ENCODE measurements at places on chromosomes 6 and 20.
A peak's percentile ranks its signal among the peaks of the same experiment; 100 is the strongest.

DNA sequence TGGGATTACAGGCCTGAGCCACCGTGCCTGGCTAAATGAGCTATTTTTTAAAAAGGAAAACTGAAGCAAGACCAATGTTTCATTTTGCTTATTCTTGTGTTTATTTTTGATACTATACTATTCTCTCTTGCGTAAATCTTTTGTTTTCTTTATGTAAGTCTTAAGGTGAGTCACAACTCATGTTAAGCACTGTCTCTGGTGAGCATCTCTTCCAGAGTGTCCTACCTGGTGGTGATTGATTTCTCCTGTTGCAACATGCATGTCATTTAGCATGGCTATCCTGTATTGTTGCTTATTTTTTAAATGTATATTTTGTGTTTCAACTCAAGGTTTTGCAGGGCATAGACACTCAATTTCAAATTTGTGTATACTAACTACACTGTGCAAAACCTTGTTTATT, 336.0 kb downstream of the RFPL4B start:
- no peaks in the 10 kb centered on the region for H3K36me3 ChIP-seq
- no peaks in the 10 kb centered on the region for H3K4me1 ChIP-seq
- no peaks in the 10 kb centered on the region for H3K27me3 ChIP-seq
- DNase-seq, result no peak
- H3K4me3 ChIP-seq, result no peak overlapping the region
- no peak overlapping the region for H3K27ac ChIP-seq

GRCh38 chr20:45433316-45433715, 17.4 kb downstream of the PIGT start:
- no peak for DNase-seq
- peaks cover 4% of the 10 kb centered on the region for H3K36me3 ChIP-seq
- peaks cover 15% of the 10 kb centered on the region for H3K4me1 ChIP-seq

- no peaks in the 10 kb centered on the region for H3K36me3 ChIP-seq
- peaks cover 5% of the 10 kb centered on the region for H3K4me1 ChIP-seq
- H3K27me3 ChIP-seq, result no peaks in the 10 kb centered on the region
Observed at GRCh38 chr6:130183271-130184222, 39.2 kb downstream of the SAMD3 start.

GRCh38 chr6:3135668-3136291, 17.3 kb downstream of the BPHL start:
- peaks cover 10% of the 10 kb centered on the region for H3K4me1 ChIP-seq
- H3K27me3 ChIP-seq, result no peaks in the 10 kb centered on the region
- H3K27ac ChIP-seq, result no peak overlapping the region
- peaks cover 38% of the 10 kb centered on the region for H3K36me3 ChIP-seq
- DNase-seq, result no peak

DNA sequence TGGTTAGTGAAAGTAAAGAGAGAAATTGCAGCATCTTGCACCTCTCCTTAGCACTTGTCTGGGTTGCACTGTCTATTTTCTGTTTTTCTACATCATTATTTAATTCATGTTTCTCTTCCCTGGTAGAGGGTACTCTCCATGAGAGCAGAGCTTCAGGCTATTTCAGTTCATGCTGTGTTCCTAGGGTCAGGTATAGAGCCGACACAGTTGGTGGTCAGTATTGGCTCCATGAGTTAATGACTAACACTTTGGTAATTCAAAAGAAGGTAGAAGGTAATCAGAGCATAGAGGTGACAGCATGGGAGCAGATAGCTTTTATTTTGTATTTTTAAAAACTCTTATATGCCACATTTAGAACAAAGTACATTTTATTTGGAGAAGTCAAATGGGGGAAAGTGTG, 42.7 kb downstream of the RIMS1 start:
- no peak overlapping the region for H3K4me3 ChIP-seq
- H3K27me3 ChIP-seq, result no peaks in the 10 kb centered on the region
- no peaks in the 10 kb centered on the region for H3K36me3 ChIP-seq
- DNase-seq, result no peak

DNA sequence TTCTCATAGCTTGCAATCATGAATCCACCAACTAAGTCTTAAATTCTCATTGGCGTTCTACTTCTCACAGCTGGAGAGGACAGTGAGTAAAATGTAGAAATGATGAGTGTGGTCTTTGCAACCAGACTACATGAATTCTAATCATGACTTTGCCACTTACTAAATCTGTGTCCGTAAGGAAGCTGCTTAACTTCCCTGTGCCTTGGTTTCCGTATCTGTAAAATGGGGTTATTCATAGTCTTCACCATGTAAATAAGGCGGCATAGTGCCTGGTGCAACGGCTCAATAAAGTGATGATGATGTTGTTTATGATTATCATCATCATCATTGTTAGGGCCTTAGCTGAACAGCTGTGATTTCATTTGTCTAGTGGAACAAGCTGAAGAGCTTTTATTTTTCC, 12.6 kb downstream of the CFAP206 start:
- H3K36me3 ChIP-seq, result no peaks in the 10 kb centered on the region
- H3K27ac ChIP-seq, result no peak overlapping the region
- H3K27me3 ChIP-seq, result no peaks in the 10 kb centered on the region
- H3K4me3 ChIP-seq, result no peak overlapping the region

- H3K4me3 ChIP-seq, result peak overlapping the region; percentile 79
- H3K4me1 ChIP-seq, result peaks cover 8% of the 10 kb centered on the region
- H3K27me3 ChIP-seq, result no peaks in the 10 kb centered on the region
- peaks cover 4% of the 10 kb centered on the region for H3K36me3 ChIP-seq
Observed at GRCh38 chr6:72689107-72689954, 67.5 kb downstream of the KCNQ5 start.

- peak overlapping the region; percentile 30 for H3K4me3 ChIP-seq
- no peak for DNase-seq
- peak overlapping the region; percentile 45 for H3K27ac ChIP-seq
- no peaks in the 10 kb centered on the region for H3K27me3 ChIP-seq
- no peaks in the 10 kb centered on the region for H3K36me3 ChIP-seq
Observed at GRCh38 chr20:37365760-37366638, 20.1 kb downstream of the SRC start.

- H3K4me3 ChIP-seq, result no peak overlapping the region
- H3K36me3 ChIP-seq, result no peaks in the 10 kb centered on the region
- H3K27ac ChIP-seq, result no peak overlapping the region
Observed at GRCh38 chr20:17443131-17443858, 87.9 kb downstream of the BFSP1 start.

GRCh38 chr20:19706463-19706862, 51.6 kb upstream of the RIN2 start:
- H3K27ac ChIP-seq, result no peak overlapping the region
- no peak overlapping the region for H3K4me3 ChIP-seq
- peak; percentile 54 for DNase-seq
- no peaks in the 10 kb centered on the region for H3K27me3 ChIP-seq
- H3K4me1 ChIP-seq, result peaks cover 20% of the 10 kb centered on the region

- H3K4me3 ChIP-seq, result no peak overlapping the region
- no peaks in the 10 kb centered on the region for H3K4me1 ChIP-seq
- DNase-seq, result no peak
- H3K27ac ChIP-seq, result no peak overlapping the region
Observed at GRCh38 chr20:8215361-8215781, 83.3 kb downstream of the PLCB1 start.

DNA sequence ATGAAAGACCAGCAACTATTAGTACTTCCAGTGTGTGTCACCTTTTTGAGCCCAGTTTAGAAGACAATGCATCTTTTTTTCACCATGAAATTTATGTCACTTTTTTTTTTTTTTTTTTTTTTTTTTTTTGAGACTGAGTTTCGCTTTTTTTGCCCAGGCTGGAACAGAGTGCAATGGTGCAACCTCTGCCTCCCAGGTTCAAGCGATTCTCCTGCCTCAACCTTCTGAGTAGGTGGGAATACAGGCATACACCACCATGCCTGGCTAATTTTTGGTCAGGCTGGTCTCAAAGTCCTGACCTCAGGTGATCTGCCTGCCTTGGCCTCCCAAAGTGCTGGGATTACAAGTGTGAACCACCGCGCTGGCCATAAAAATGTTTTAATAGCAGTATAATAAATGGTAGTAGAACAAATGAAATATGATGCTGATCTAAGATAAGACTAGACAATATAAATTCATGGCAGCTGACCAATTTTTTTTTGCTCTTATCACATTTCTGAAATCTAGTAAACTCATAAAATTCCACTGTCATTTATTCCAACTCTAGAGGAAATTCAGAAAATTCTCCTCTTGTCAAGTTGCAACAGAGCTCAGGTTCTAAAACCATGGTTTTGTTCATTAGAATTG, 21.3 kb downstream of the NHSL1 start:
- no peak overlapping the region for H3K4me3 ChIP-seq
- no peaks in the 10 kb centered on the region for H3K4me1 ChIP-seq
- H3K36me3 ChIP-seq, result no peaks in the 10 kb centered on the region
- DNase-seq, result no peak

DNA sequence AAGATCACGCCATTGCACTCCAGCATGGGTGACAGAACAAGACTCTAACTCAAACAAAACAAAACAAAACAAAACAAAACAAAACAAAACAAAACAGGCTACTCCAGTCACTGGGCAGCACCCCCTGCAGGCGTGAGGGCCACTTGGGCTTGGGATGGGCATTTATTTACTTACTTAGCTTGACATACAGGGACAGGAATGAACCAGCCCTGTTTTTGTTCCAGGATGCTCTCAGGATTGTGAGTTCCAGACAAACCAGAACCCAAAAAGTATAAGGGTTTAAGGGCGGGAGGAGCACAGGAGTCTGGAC, 4.0 kb upstream of the PTPN1 start:
- no peak for DNase-seq
- H3K36me3 ChIP-seq, result peaks cover 6% of the 10 kb centered on the region
- H3K4me3 ChIP-seq, result no peak overlapping the region
- H3K4me1 ChIP-seq, result peaks cover 24% of the 10 kb centered on the region

GRCh38 chr6:100305209-100305869, 159.4 kb downstream of the SIM1 start:
- no peak overlapping the region for H3K27ac ChIP-seq
- no peaks in the 10 kb centered on the region for H3K36me3 ChIP-seq
- no peaks in the 10 kb centered on the region for H3K4me1 ChIP-seq

GRCh38 chr20:2873747-2874041, 413 bp downstream of the PTPRA start:
- no peak for DNase-seq
- peak overlapping the region; percentile 89 for H3K27ac ChIP-seq
- peaks cover 4% of the 10 kb centered on the region for H3K27me3 ChIP-seq
- no peaks in the 10 kb centered on the region for H3K36me3 ChIP-seq
- H3K4me1 ChIP-seq, result peaks cover 40% of the 10 kb centered on the region

DNA sequence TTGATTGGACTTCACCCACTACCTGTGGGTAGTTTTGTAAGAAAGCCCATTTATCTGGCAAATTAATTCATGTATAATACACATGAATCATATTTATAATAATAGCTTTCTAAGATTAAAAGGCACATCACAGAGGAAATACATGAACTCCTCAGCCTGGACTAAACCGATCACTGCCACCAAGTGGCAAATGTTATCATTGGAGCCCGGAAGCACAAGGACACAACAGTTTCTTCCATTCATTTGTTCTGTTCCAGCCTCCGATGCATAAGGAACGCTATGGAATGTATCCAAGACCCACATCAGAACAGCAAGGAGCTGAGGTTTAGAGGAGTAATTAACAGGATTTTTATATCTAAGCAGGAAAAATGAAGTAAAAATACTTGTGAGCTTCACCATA, 13.9 kb upstream of the IPCEF1 start:
- H3K36me3 ChIP-seq, result no peaks in the 10 kb centered on the region
- H3K4me3 ChIP-seq, result no peak overlapping the region
- H3K27me3 ChIP-seq, result peaks cover 2% of the 10 kb centered on the region
- H3K27ac ChIP-seq, result no peak overlapping the region

- no peak overlapping the region for H3K4me3 ChIP-seq
- H3K36me3 ChIP-seq, result no peaks in the 10 kb centered on the region
- H3K27me3 ChIP-seq, result peaks cover 27% of the 10 kb centered on the region
- no peak for DNase-seq
- peaks cover 7% of the 10 kb centered on the region for H3K4me1 ChIP-seq
- H3K27ac ChIP-seq, result no peak overlapping the region
Observed at GRCh38 chr20:4154958-4155411, 139.6 kb upstream of the RNF24 start.

DNA sequence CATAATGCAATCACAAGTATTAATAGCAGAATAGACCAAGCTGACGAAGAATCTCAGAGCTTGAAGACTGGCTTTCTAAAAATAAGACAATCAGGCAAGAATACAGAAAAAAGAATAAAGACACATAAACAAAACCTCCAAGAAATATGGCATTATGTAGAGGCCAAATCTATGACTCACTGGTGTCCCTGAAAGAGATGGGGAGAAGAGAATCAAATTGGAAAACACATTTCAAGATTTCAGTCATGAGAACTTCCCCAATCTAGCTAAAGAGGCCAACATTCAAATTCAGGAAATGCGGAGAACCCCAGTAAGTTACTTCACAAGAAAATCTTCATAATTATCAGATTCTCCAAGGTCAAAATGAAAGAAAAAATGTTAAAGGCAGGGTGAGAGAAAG, 69.0 kb upstream of the PDE7B start:
- no peak overlapping the region for H3K27ac ChIP-seq
- peaks cover 5% of the 10 kb centered on the region for H3K27me3 ChIP-seq
- H3K36me3 ChIP-seq, result no peaks in the 10 kb centered on the region
- DNase-seq, result no peak
- no peak overlapping the region for H3K4me3 ChIP-seq

- no peaks in the 10 kb centered on the region for H3K27me3 ChIP-seq
- no peak for DNase-seq
- peak overlapping the region; percentile 31 for H3K27ac ChIP-seq
- H3K36me3 ChIP-seq, result peaks cover 11% of the 10 kb centered on the region
- H3K4me3 ChIP-seq, result peak overlapping the region; percentile 17
Observed at GRCh38 chr20:50844430-50845100, 49.7 kb downstream of the BCAS4 start.

DNA sequence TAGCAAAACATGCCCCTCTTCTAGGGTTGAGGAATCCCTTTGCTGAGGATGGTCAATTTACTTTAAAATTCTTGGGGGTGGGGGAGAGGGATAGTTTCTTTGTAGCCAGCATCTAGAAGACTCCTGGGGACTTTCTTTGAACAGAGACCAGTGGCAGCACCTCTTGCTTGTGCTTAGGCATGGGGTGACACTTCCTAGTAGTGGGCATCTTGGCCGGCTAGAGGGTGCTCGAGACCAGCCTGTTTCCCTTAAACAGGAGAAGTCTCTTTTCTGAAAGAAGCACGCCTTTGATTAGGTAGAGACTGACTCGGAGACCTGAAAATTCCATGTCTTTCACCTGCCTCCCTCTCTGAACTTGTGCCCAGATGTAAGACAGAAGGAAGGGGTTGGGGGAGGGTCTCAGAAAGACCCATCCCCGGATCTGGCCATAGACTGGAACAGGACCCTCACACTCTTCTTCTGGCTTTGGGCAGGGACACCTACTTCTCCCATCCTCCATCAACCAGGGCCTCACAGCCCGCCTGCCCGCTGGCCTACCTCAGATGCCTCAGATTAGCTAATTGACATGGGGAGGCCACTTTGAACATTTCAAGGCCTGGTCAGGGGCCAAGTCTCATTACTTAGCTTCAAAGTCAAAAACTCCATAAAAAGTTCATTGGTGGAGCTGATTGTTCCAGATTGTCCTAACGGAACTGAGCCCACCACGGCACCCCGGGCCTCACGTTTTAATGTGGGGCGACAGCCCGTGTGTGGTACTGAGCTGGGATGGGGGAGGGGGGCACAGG, 172.2 kb downstream of the CDC5L start:
- H3K4me1 ChIP-seq, result peaks cover 7% of the 10 kb centered on the region
- peaks cover 20% of the 10 kb centered on the region for H3K27me3 ChIP-seq
- no peak overlapping the region for H3K4me3 ChIP-seq
- no peaks in the 10 kb centered on the region for H3K36me3 ChIP-seq
- no peak for DNase-seq

GRCh38 chr6:7787731-7788130, 61.8 kb downstream of the BMP6 start:
- no peak overlapping the region for H3K4me3 ChIP-seq
- H3K4me1 ChIP-seq, result peaks cover 8% of the 10 kb centered on the region
- no peak overlapping the region for H3K27ac ChIP-seq
- DNase-seq, result no peak
- peaks cover 16% of the 10 kb centered on the region for H3K27me3 ChIP-seq

GRCh38 chr6:168374051-168374502, 54.5 kb upstream of the DACT2 start:
- H3K4me1 ChIP-seq, result no peaks in the 10 kb centered on the region
- no peak overlapping the region for H3K4me3 ChIP-seq
- H3K36me3 ChIP-seq, result no peaks in the 10 kb centered on the region
- H3K27ac ChIP-seq, result no peak overlapping the region
- peaks cover under 1% of the 10 kb centered on the region for H3K27me3 ChIP-seq

All from memory B cell (primary cell).